ENCODE measurements at places on chromosomes 11 and 22.

GRCh38 chr11:9109858-9110731 is 18.7 kb upstream of the SCUBE2 start:
- no peak for DNase-seq

DNA sequence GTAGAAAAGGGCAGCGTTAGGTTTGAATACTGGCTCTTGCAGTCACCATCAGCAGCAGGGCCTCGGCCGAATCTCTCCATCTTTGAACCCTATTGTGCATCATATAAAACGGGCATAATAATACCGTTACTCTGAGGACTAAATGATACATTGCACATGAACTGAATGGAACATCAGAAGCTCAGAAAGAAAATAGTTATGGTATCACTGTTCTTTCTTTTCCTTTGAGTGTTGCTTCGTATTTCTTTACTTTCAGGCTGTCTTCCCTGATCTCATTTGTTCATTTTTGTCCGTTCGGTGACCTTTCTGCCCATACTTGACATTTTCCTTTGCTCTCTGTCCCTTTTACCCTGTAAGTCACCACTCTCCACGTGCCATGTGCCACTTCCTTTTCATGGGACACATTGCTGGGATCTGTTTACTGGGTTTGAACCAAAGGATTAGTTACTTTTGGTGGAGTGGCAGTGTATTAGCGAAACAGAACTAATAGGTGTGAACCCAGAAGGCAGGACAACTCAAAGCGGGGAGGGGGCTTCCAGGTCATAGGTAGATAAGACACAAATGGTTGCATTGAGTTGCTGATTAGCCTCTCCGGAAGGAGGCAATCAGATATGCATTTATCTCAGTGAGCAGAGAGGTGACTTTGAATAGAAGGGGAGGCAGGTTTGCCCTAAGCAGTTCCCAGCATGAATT is 717 bp upstream of the ZNF202 start:
- DNase-seq, result peak; percentile 43

DNA sequence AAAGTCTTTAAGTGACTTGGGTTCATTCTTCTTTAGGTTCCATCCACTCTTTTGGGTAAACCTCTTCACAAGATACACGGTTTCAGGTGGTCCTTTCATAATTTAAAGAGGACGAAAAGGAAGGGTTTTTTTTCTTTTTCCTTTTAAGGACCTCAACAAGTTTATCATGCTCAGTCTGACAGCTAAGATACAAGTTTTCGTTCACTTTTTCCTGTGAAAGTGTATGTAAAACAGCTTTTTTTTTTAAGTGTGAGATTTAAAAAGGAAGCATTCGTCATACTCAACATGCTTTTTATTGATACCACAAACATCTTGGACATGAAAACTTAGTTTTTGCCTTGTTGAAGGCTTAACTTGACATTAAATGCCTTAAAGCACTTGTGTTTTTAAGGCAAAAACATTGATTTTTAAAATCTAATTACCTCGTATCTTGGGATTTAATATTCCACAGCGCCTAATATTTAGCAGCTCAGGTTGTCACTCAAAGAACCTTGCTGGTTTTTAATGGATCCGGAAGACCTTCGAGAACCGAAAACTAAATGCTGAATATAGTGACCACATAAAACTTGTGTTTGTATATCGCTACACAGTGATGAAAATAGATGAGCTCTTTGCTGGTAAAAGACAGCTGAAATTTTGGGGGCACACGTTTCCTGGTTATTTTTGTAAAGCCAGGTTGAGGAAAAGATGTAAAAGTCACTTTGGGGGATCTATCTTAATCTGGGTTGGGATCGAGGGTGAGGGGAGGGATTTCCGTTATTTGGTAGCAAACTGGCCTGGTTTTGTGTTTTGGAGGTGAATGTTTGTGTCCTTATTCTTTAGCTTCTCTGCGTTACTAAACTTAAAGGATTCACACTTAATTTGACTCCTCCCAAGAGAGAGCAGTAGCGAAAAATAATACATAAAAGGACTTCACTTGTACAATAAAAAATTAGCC is 2.3 kb downstream of the PCF11 start:
- DNase-seq, result peak; percentile 25

GRCh38 chr22:23132376-23133091 is 9.3 kb downstream of the RSPH14 start:
- DNase-seq, result no peak

DNA sequence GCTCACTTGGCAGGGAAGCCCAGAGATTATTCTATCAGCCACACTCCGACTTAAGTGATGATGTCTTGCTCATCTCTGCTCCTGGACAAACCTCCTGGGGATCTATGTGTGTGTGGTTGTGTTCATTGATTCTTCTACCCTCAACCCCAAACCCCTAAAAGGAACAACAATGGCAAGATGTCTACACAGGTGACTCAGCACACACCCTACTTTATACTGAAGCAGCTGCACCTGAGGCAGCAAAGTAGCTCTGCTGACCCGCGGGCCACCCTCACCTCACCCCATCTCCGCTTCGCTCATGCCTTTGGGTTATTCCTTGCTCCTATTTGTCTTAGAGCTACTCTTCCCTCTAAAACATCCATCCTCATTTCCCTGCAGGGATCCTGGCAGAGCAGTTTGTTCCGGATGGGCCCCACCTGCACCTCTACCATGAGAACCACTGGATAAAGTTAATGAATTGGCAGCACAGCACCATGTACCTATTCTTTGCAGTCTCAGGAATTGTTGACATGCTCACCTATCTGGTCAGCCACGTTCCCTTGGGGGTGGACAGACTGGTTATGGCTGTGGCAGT is 38.7 kb downstream of the TMEM45B start:
- peak; percentile 22 for DNase-seq

DNA sequence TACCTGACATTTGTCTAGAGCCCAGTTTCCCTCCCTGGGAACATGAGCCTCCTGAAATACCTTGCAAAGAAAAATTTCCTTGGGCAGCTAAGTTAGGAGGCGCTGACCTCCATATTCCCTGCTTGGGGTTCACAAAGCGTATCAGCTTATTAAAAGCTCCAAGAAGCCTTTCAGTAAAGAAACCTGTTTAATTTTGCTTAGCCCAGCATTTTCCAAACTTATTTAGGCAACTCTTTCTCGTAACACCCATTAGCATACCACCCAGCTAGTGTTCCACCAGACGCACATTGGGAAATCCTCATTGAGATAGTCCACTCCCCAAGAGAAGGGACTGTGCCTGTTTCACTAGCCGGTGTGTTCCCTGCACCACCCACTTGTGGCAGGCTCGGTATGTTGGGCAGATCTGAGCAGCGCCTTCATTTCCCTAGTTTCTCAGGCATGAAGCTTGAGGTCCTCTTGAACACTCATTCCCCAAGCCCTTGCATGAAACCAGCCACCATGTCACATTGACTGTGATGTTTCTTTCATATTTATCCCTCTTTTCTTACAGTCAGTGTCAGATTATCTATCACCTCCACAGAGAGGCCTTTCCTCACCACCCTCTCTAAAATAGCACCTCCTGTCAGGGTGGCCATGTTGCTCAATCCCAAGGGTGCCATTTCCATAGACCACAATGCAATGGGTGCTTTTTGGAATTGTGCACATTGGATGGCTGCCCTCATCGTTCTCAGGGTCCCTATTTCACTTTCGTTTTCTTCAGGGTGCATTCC is 12.5 kb upstream of the ELF5 start:
- no peak for DNase-seq

- peak; percentile 37 for DNase-seq
These were observed 29.8 kb downstream of the NECTIN1 start for GRCh38 chr11:119699227-119699626.

DNA sequence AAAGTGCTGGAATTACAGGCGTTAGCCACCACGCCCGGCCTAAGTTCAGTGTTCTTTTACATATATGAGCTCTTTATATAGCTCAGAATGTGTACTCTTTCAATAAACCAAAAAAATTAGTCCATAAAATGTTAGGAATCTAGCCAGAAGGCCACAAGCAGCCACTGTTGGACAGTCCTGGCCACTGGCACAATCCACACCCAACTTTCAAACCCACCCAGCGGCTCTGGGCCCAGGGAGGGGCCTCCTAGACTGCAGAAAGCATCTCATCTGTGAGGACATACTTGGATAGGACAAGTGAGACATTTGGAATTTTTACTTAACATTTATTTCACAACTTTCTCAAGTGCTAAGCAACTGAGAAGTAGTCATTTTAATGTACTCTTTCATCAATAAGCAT is 6.4 kb downstream of the PACSIN2 start:
- DNase-seq, result peak; percentile 65
